Activated CD4-positive, alpha-beta T cell treated with anti-CD3 and anti-CD28 coated beads for 48 hours (primary cell): ENCODE measurements at places on chromosomes 16 and 17.

- no peak for DNase-seq
Measured at GRCh38 chr17:64403881-64404460, 13.3 kb upstream of the PECAM1 start.

GRCh38 chr16:15811481-15812400, 45.1 kb downstream of the MYH11 start:
- no peak for DNase-seq

- DNase-seq, result no peak
Measured at GRCh38 chr16:79210607-79211006, 389.9 kb downstream of the MAF start.

GRCh38 chr16:59341368-59341767, 607.3 kb upstream of the GOT2 start:
- no peak for DNase-seq

DNA sequence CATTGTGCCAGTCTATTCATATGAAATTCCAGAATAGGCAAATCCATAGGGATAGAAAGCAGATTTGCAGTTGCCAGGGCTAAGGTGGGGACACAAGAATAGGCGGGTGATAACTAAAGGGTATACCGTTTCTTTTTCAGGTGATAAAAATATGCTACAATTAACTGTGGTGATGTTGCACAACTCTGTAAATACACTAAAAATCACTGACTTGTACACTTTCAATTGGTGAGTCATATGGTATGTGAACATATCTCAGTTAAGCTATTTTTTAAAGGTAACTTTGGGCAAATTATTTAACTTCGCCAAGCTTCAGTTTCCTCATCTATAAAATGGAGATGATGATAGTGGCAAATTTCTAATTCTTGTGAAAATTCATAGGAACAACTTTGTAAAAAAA, 65.9 kb downstream of the CDYL2 start:
- DNase-seq, result no peak

GRCh38 chr17:65855245-65855644, 293.8 kb upstream of the AXIN2 start:
- DNase-seq, result no peak

DNA sequence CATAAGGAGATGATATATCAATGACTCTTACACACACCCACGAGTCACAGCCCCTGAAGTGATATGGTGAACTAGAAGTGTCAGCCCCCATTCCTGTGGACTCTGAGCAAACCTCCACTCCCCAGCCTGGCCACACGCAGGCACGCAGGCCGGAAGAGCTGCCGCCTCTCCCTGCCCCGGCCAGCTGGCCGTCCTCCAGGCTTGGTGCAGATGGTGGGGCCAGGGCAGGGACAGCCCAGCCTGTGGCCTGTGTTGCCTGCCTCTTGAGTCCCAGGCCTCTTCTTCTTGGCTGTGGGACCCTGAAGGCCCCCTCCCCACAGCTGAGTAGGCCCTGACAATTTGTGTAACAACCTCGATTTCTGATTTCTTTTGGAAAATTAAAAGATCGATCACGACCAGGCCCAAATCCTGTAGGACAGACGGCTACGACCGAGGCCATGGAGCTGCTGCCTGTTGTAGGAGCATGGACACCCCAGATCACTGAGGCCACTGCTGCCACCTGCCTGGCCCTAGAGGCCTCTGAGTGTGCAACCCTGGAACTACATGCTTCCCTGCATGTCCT, 10.0 kb upstream of the MPRIP start:
- DNase-seq, result no peak
